Activated T-helper 1 cell treated with anti-CD3 and anti-CD28 coated beads, Interleukin-12 subunit alpha, Interleukin-12 subunit beta, Interleukin-2, Interleukin-4 antibody, amounts not matched to agents 30 ng/mL and 10 ng/mL and 1 ng/mL, durations not matched to agents 14 hours and 24 hours and 36 hours (primary cell): ENCODE measurements at places on chromosomes 6 and 20. TPM values are rescaled to one million over a fixed set of nuclear protein-coding genes. Genes with fewer than 3 reads are reported as not detected.

The CD83 gene
- 101 and 107 TPM in 2 replicates for total RNA-seq

The PNLDC1 gene
- 0.56 and 0.78 TPM in 2 replicates for total RNA-seq

The XKR7 gene
- total RNA-seq, result not detected in 2 replicates

The BFSP1 gene
- 0.76 and 0.80 TPM in 2 replicates for total RNA-seq

The TRPC4AP gene
- 53.9 and 54.0 TPM in 2 replicates for total RNA-seq

The GLP1R gene
- 0.18 TPM in 1 of 2 replicates, not detected in the other for total RNA-seq

The TM9SF4 gene
- total RNA-seq, result 49.5 and 49.6 TPM in 2 replicates

The SUMO4 gene
- total RNA-seq, result 11.6 and 12.0 TPM in 2 replicates

The KCNB1 gene
- total RNA-seq, result 0.08 and 0.20 TPM in 2 replicates

The HCK gene
- total RNA-seq, result 0.22 and 0.23 TPM in 2 replicates

The PACRG gene
- total RNA-seq, result 0.36 TPM in 1 of 2 replicates, not detected in the other

The GABRR2 gene
- 0.88 and 1.0 TPM in 2 replicates for total RNA-seq

The VSTM2L gene
- total RNA-seq, result 0.29 TPM in 1 of 2 replicates, not detected in the other

The TBX18 gene
- total RNA-seq, result not detected in 2 replicates

The ZNFX1 gene
- 68.9 and 70.4 TPM in 2 replicates for total RNA-seq

The NMBR gene
- total RNA-seq, result not detected in 2 replicates

The SS18L1 gene
- 24.3 and 29.4 TPM in 2 replicates for total RNA-seq

The CCR6 gene
- total RNA-seq, result not detected in 2 replicates

The LTB gene
- total RNA-seq, result 270 and 277 TPM in 2 replicates

The ADAM33 gene
- total RNA-seq, result not detected in 2 replicates

The PPP1R11 gene
- 69.8 and 71.0 TPM in 2 replicates for total RNA-seq

The TGM3 gene
- not detected in 2 replicates for total RNA-seq

The TREML2 gene
- 4.5 and 4.9 TPM in 2 replicates for total RNA-seq

The MRAP2 gene
- total RNA-seq, result not detected in 2 replicates

The ROMO1 gene
- total RNA-seq, result 80.3 and 95.6 TPM in 2 replicates

The PRSS16 gene
- total RNA-seq, result 0.13 and 0.98 TPM in 2 replicates

The SAMHD1 gene
- 55.0 and 59.9 TPM in 2 replicates for total RNA-seq

The SLC22A1 gene
- 2.9 and 3.7 TPM in 2 replicates for total RNA-seq

The GTSF1L gene
- 0.39 TPM in 1 of 2 replicates, not detected in the other for total RNA-seq

The PACSIN1 gene
- not detected in 2 replicates for total RNA-seq

The ANKEF1 gene
- total RNA-seq, result 0.26 and 0.32 TPM in 2 replicates

The ZC2HC1B gene
- 0.24 TPM in 1 of 2 replicates, not detected in the other for total RNA-seq

The GJA1 gene
- total RNA-seq, result not detected in 2 replicates

The SGK2 gene
- 0.17 TPM in 1 of 2 replicates, not detected in the other for total RNA-seq

The KIAA0408 gene
- total RNA-seq, result 14.7 and 16.9 TPM in 2 replicates

The FAM110A gene
- total RNA-seq, result 19.0 and 21.1 TPM in 2 replicates

The PBOV1 gene
- total RNA-seq, result not detected in 2 replicates

The LY6G6C gene
- not detected in 2 replicates for total RNA-seq
